ENCODE measurements at places on chromosomes 7 and 10.

DNA sequence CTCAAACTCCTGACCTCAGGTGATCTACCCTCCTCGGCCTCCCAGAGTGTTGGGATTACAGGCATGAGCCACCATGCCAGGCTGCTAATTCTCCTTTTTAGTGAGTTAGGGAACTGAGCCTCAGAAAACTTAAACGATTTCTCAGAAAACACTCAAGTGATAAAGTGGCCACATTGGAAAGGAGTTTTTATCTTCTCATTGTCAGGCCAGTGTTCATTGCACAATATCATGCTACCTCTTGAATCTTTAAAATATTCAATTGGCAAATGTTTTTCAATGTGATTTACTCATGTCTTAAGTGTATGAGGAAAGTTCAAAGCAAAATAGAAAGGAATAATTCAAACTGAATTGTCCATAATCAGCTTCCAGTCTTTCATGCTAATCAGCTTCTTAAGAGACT lies 80.7 kb downstream of the ITGB8 start:
- no peak for DNase-seq

DNA sequence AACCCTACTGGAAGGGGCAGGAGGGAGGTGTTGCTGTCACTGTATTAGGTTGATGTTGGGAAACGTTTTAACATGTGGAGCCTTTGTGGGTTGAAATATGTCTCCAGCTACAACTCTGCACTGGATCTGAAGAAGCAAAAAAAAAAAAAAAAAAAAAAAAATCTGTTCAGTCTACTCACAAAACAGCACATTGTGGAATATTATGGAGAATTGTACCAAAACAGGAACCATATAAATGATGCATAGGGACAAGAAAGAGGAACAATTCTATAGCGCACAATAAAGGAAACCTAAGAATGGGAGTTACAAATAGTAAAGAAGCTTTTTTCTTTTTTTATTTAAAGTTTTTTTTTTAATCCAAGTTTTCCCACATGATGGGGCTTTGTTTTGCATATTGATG lies 63.8 kb downstream of the CCSER2 start:
- DNase-seq = no peak

DNA sequence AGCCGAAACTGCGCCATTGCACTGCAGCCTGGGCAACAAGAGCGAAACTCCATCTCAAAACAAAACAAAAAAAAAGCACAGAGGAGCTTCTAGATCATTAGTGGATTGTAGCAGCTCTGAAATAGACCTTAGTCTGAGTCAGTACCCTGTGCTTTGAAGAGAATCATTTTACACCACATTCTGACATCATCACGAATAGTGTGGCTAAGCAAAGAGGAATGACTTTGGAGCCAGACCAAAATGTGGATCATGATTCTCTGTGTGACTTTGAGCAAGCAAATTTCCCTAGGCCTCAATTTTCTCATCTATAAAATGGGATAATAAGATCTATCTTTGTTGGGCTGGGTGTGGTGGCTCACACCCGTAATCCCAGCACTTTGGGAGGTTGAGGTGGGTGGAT lies 618.9 kb downstream of the CALN1 start:
- DNase-seq = no peak

DNA sequence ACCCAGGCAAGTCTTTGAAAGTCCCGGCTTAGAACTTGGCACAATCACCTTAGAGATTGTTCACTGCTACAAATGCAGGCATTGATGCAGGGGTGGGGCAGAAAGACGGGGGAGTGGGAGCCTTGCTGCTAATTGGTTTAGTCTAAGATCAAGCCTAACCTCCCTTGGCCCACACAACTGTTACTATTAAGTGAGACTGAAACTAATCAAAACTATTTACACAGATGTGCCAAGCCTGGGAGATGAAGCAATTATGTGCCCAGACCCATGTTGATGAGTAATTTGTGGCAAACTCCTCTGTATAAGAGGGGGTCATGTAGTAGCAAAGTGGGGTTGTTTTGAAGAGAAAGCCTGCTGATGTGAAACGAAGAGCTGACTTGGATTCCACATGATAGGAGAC lies 178.2 kb upstream of the ITGB1 start:
- peak; percentile 81 for DNase-seq

DNA sequence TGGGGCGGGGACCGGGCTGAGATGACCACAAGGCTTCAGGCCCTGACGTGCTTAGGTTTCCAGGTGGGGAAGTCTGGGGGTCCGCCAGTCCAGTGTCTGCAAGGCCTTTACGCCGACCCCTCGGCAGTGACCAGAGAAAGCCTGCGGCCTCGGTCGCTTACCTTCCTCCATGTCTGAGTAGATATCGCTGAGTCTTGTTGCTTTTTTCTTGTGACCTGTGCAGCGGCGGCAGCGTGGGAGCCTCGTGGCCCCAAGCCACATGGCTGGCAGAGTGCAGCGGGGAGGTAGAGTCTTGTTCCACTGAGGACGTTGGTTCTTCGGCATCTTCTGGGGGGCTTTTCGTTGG lies 329 bp downstream of the NOLC1 start:
- peak; percentile 21 for DNase-seq

- DNase-seq = no peak
Observed at GRCh38 chr7:107659666-107660065, 962 bp upstream of the SLC26A4 start.

GRCh38 chr7:50203521-50203920 lies 101.0 kb upstream of the IKZF1 start:
- DNase-seq = no peak

GRCh38 chr10:62433181-62433692 lies 59.1 kb downstream of the ZNF365 start:
- DNase-seq = peak; percentile 95

DNA sequence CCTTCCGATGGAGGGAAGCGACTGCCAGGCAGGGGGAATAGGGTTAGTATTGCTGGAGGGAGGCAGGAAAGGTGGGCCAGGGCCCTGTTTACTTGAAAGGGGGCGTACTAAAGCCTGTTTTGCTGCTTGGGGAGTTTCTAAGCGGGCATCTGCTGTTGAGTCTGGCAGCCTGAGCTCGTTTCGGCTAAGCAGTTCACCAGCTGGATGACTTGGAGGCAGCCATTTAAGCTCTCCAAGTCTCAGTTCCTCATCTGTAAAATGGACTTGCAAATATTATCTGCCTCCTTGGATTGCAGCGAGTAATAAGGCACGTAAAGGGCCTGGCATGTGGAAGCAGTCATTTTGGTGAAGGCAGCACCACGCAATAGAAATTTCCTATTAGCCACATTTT lies 44.0 kb downstream of the LDB3 start:
- DNase-seq = no peak

GRCh38 chr7:4835398-4836205 lies 26.2 kb downstream of the PAPOLB start:
- DNase-seq = no peak

GRCh38 chr10:7311218-7311849 lies 99.5 kb downstream of the SFMBT2 start:
- peak; percentile 86 for DNase-seq

- DNase-seq = no peak
Observed at GRCh38 chr7:51263631-51264484, 52.8 kb downstream of the COBL start.
